Ureter (tissue), 1 donor: ENCODE measurements at places on chromosomes 11 and 22. TPM values are rescaled to one million over a fixed set of nuclear protein-coding genes. Genes with fewer than 3 reads are reported as not detected.

Gene CHRM1
- total RNA-seq: not detected

Gene SUSD2
- total RNA-seq: 8.3 TPM

Gene AQP11
- total RNA-seq: 0.34 TPM

Gene P2RY2
- total RNA-seq: 20.2 TPM

Gene BTG4
- total RNA-seq: not detected

- no peak for DNase-seq
These were observed 224.2 kb downstream of the GUCY1A2 start for GRCh38 chr11:106794058-106794457.

DNA sequence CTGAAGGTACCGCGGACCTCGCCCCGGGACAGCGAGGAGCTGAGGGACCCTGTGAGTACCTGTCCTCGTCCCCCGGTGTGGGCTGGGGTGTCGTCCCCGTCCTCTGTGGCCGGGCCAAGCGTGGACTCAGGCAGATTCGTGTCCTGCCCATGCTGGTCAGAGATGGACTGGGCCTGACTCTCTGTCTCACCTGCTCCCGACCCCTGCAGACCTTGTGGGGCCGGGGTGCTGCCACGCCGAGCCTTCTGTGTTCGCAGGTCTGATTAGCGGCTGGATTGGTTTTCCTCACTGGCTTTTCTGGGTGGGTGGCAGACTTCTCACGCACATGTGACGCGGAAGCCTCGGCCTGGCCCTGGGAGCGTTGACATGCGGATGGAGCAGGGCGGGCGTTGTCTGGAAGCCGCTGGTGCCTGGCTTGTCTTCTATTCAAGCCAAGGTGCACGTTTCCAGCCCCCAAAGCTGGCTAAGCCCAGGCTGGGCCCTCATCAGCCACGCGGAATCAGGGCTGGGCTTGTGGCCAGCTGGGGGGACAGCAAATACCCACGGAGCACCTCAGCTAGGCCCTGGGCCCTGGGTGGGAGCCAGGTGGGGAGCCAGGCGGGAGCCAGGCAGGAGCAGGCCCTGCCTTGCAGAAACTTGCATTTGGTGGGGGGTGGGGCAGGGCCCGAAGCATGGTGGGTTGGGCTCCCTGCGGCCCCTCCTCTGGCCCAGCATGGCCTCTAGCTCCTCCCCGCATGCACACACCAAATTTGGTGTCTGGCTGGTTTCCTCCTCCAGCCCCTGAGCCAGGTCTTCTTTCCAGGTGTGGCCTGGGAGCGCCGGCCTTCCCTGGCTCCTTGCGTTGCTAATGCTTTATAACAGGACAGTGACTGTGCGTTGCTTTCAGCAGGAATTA is 7.0 kb downstream of the GRAMD4 start:
- peak; percentile 83 for DNase-seq

DNA sequence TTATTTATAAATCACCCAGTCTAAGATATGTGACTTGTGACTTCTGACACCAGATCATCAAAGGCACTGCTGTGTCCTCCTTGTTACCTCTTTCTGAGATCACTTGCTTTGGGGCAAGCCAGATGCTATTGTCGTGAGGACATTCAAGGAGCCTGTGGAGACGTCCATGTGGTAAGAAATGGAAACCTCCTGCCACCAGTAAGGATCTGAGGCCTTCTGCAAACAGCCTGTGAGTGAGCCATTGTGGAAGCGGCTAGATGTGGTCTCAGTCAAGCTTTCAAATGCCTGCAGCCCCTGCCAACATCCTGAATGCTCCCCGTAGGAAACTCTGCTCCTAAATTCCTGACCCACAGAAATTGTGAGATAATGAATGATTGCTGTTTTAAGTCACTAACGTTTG is 11.7 kb upstream of the RDX start:
- no peak for DNase-seq

DNA sequence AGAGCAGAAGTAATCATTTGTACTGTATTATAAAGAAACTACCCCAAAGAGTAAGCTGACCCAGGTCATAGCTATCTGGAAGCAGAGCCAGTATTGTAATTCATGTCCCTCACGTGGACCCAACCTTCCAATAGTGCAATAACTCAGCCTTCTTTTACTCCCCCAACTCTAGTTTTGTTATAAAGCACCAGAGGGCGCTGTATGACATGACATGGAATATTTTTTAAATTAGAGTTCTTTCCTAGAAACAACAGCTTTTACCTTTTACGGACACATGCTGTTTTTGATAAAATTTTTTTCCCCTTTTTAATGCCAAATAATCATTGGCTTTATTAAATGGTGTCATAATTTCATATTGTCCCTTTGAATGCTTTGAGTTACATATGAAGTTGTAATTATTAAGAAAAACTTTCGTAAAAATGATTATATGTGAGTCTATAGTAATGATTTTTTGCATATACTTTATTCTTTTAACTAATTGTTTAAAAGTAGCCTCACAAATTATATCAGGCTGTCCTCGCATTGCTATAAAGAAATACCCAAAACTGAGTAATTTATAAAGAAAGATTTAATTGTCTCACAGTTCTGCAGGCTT is 76.9 kb downstream of the DKK3 start:
- no peak for DNase-seq

DNA sequence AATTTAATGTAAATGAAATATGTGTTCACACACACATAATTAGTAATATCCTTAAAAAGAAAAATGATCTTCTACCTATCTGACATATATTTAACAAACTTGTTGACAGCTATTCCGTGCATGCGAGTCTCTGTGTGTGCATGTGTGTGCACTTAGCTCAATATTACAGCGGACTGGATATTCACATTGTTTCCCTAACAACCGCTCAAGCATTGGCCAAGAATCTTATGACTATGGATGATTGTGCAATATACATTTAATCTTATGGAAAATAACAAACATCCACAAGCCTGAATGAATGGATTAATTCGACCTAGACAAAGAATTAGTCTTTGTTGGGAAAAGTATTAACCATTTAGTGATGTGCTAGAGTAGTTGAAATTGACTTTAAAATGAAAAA is 1078.6 kb downstream of the LRRC4C start:
- DNase-seq: no peak

DNA sequence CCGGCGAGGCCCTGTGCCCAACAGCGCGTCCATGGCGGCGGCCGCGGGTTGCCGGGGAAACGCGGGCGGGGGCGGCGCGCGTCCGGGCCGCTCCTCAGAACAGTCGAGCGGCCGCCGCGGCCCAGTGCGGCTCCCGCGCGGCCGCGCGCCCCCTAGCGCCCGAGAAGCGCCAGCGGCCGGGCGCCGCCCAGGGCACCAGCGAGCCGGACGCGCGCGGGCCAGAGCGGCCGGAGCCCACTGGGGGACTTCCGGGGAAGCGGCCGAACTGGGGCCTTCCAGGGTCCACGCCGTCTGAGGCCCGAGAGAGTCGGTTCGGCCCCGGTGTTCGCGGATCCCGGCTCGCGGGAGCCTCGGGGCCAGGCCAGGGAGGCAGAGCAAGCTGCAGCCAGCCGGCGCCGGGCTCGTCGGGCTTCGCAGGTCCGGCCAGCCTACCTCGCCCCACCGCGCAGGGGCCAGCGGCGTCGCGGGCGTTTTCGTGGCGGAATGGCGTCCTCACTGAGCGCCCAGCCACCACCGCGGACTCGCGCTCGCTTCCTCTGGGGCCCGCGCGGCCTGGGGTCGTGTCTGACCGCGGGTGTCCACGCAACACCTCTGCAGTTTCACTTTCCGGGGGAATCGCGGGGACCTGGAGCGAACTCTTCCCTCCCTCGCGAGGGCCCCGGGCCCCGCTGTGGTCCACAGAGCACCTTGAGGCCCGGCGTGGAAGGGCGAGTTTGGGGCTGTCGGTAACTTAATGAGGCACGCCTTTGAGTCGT is at the start of gene DENND6B:
Gene DENND6B, minus strand, starts transcription at position 57 of the 755 bp plus-strand sequence. Its CDS starts 24 bp downstream, at position 33.
- peak; percentile 78 for DNase-seq
